ENCODE measurements at places on chromosomes 2 and 18.
A peak's percentile ranks its signal among the peaks of the same experiment; 100 is the strongest.

- DNase-seq: no peak
Measured at GRCh38 chr2:106053116-106053515, 141.0 kb downstream of the UXS1 start.

- no peak for DNase-seq
Measured at GRCh38 chr18:77911971-77912605, 662.4 kb downstream of the GALR1 start.

DNA sequence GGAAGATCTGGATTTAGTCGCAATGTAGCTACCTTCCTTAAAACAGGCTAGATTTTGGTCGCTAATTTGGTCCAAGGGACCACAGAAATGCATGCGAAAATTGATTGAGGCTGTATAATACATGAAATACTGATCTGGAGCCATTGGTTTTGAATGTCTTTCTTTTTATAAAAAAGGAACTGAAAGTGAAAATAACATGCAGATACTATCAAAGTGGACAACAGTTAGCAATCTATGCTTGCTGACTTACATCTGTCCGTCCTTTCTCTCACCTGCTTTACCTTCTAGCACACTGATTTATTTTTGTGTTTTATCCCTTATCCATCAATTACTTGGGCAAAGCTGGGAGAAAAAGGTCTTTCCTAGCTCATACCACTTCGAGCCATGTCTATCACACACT lies 1459.8 kb upstream of the ACVR2A start:
- DNase-seq: no peak

DNA sequence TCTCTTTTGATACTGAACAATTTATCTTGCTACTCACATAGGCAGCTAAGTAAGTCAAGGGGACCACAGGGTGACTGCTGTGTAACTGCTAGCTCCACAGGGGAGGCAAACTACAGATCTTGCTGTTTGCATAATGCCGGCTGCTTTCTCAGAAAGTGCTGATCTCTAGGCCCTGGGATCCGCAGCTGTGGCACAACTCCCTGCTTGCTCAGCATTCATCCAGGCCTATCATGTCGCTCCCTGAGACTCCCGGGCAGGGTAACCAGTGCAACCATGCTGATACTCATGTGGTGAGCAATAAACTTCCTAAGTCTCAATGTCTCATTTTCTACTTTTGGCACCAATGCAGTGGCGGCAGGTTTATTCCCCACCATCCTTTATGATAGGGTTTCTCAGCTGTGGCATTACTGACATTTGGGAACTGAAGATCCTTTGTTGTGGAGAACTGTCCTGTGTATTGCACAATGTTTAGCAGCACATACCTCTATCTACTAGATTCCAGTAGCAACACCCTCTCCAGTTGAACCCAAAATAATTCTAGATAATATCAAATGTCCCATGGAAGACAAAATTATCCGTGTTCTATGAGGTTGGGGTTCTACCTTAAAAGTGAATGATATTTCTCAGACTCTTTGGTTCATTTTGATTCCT lies 1101.3 kb downstream of the LRP1B start:
- no peak for DNase-seq

DNA sequence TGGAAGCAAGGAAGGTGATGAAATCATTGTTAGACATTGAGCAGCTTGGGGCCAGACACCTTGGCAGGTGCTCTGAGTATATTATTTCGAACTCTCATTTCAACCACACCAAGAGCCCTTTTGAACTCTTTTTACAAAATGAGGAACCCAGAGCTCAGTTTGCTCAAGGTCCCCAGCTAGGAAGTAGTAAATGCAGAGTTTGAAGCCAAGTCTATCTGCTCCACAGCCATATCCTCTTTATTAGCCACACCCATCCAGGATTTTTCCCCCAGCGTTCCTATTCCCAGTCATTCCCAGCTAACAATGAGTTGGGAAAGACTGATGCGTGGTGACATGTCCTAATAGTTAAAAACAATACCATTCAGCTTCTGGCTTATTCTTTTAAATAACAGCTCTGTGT lies 40.2 kb downstream of the SEMA4F start:
- DNase-seq: no peak

DNA sequence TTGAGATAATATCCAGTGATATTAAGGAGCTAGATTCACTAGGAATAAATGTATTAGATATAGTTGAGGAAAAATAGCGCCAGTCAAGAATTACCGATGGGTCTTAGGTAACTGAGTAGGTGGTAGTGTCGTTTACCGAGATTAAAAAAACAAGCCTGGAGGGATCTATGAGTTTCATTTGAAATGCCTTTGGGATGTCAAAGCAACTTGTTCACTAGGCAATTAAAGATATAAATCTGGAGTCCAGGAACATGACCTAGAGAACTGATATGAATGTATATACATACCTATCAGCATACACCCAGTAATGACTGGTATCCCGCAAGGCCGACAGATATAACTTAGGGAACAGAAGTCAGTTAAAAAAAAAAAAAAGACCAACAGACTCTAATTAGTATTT lies 29.2 kb upstream of the MAP4K3 start:
- no peak for DNase-seq

DNA sequence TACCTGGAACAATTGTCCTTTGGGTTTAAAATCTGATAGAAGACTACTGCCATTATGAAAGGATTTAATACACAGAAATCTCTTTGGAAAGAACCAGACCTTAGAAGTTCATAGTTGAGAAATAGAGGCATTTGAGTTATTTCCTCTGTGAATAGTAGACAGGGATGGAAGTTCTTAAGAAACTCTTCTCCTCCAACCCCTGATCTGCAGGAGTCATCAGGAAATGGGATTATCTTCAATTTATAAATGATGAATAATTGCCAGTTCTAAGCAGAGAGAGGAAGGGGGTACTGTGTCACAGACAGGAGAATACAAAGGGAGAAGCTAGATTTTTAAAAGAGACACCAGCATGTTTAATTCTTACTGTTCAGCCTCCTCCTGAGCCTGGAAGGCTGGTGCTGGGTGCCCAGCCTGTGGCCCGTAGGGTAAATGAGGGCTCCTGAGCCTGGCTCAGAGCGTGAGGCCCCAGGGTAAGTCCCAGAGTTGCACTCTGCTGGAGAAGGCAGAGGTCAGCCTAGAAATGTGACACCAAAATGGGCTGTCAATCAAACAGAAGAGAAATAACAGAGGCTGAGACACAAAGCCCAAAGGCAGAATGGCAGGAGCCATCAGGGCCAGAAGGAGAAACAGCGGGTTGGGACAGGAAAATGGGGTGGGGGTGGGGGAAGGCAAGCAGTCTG lies 58.2 kb upstream of the PKDCC start:
- no peak for DNase-seq

DNA sequence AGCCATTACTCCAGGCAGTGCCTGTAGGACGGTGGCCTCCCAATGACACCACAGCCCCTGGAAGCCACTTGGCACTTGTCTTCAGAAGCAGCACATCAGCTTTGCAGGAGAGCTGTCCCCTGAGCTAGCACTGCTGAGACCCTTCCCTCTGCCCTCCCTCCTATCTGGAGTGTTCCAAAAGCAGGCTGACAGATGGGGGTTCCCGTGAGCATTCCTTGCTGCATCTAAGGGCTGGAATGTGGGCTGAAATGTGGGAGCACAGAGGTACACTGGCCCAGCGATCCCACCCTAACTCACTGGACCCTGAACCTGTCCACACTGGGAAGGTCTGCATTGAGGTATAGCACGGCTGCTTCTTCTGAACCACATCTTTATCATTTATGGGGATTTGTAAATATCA lies 230.1 kb downstream of the ANAPC1 start:
- no peak for DNase-seq

GRCh38 chr18:13566941-13567746 lies 159.2 kb downstream of the FAM210A start:
- peak; percentile 79 for DNase-seq

GRCh38 chr2:173898178-173898668 lies 67.0 kb downstream of the SP3 start:
- DNase-seq: peak; percentile 71

- DNase-seq: no peak
Measured at GRCh38 chr18:74248595-74248994, 43.2 kb downstream of the CYB5A start.

- DNase-seq: no peak
Measured at GRCh38 chr2:175323162-175323561, 141.7 kb upstream of the ATP5MC3 start.

DNA sequence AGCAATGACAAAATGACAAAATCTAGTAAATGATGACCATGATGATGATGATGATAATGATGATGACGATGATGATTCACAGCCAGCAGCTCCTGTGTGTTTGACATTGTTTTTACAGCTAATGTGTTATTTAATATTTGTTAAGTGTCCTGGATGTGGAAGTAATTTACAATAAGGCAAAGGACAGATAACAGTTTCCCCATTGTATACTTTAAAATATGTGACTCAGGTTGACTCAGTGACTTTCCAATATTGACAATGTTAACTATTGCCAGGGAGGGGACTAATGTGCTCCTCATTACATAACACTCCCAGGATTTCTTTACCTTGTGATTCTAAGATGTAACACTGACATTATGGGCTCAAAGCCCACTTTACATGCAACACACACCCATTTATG lies 602.2 kb downstream of the FBXO15 start:
- no peak for DNase-seq

DNA sequence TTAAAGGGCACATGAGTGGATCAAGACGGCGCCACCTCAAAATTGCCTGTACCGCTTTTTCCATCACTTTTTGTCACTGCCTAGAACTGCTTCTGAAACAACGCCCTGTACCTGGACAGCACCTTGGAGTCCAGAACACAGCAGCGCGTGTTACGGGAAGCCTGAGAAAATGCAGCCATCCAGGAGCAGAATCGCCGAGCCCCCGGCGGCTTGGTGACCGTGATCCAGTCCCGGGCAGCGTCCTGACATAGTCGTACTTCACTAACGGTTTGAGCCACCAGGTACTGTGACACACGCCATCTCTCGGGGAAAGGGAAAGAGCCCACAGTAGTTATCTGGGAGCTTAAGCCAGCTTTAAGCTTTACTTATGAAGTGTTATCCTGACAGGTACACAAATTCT lies 168.9 kb upstream of the SALL3 start:
- no peak for DNase-seq

Measured in GM10248 (cell line).